ENCODE measurements at places on chromosomes 6 and 20. TPM values are rescaled to one million over a fixed set of nuclear protein-coding genes. Genes with fewer than 3 reads are reported as not detected.

GRCh38 chr6:154341336-154341735 lies 15.3 kb downstream of the IPCEF1 start:
- DNase-seq: no peak

DNA sequence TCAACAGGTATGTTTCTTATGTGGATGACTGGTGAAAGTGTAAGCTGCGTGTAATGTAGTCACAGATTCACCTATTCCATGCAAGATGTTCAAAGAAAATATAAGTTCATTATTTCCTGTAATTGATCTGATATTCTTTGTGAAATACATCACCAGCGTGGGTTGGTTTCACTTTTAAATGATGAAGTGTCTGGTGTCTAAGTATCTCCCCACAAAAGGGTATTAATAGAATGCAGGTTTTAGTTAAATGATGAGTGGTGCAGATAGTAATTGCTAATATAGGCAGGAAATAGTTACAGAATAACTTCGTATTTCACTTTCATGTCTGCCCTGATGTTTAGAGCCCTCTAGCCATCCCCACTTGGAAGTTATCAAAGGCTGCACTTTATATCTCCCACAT lies 22.2 kb downstream of the PGBD1 start:
- no peak for DNase-seq

- DNase-seq: no peak
Observed at GRCh38 chr6:119267126-119267905, 82.2 kb downstream of the MAN1A1 start.

GRCh38 chr6:116564921-116565872 lies 6.1 kb upstream of the RWDD1 start:
- DNase-seq: no peak

Gene EXOC2
- 53.3 TPM for total RNA-seq

Data from activated T-helper 2 cell treated with anti-CD3 and anti-CD28 coated beads, Interferon-gamma antibody, Interleukin-2, Interleukin-4, amounts not matched to agents 10 μg/mL and 5 μg/mL and 100 μg/mL, durations not matched to agents 14 hours and 24 hours and 36 hours (primary cell).